CD4-positive, alpha-beta T cell treated with Interleukin-12 subunit alpha and Interleukin-12 subunit beta, for 1 hour (primary cell): ENCODE measurements at places on chromosomes 7 and 10.
A peak's percentile ranks its signal among the peaks of the same experiment; 100 is the strongest.

DNA sequence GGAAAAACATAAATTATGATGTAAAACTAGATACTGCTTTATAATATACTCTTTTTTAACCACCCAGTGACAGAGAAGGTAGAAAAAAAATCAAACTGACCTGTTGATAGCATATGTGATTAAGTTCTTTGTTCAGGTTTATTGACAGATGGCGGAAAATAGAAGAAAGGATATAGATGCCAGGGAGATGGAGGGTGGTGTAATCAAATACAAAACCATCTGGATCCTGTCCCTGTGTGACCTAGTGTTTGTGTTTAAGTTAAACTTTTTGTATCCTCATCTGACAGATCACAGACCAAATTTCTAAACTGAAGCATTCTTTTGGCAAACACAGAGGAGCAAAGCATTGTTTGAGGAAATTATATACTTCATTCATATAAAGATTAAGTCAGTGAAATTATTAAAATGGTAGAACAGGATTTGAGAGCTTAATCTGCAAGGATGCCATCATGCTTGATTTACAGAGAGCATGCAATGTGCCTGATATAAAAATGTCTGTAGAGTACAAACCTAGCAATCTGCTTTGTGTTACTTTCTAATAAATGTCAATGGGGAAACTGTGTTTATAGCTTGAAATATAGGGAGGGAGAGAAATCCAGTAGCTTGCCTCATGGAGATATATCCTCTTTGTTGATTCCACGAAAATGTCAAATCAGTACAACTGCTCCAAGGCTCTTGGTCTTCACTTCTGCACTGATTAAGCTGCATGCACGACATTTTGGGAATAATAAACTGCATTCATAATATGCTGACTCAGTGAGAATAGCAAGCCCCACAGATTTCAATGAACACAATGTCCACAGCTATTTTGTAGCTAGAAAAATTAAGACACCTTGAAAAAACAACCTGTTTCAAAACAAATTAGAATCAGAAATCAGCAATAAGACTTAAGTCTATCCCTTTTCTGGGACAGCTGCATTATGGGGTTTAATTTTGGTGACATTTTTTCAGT, 39.0 kb downstream of the SEM1 start:
- no peak for DNase-seq

- DNase-seq: no peak
Measured at GRCh38 chr10:26621889-26622711, 75.4 kb upstream of the PDSS1 start.

GRCh38 chr10:58531084-58531695, 18.5 kb downstream of the BICC1 start:
- peak; percentile 49 for DNase-seq

DNA sequence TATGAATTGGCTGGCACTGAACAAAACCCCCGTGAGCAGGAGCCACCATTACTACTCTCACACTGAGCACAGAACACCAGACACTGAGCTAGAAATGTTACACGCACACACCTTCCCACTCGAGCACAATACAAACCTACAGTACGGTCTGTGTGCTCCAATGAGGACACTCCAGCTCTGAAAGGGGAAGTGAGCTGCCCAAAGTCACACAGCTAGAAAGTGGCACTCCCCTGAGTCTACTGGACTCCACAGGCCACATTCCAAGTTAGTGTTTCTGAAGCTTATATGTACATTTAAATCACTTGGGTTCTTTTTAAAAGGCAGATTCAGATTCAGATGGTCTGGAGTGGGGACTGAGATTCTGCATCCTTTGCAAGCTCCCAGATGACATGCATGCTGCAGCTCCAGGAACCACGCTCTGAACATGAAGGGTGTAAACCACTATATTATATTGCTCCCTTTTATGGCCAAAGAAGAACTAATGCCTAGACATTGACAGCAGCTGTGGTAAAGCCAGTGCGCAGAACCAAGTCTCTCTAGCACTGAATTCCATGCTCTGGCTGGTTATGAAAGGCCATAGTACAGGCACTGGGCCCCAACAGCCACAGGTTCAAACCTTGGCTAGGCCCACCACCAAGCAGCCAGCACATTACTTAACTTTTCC, 77.1 kb downstream of the FRMPD2 start:
- no peak for DNase-seq

- no peak for DNase-seq
Measured at GRCh38 chr10:21479570-21480315, 45.7 kb downstream of the SKIDA1 start.

DNA sequence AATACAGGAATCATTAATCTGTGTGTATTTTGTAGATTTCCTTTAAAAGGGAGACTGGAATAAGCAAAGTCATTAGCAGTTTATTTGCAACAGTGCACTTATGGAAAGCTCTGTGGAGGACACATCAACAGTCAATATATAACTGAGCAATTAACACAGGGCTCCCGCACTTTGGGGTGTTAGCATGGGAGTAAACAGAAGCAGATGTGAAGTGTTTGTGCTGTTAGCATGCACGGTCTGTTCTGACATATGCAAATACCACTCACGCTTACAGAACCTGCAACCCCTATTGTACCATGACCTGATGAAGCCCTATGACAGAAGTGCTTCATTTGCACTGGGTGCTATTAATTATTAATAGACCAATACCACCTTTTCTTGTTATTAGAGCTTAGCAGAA, 118.9 kb downstream of the PPP1R3A start:
- no peak for DNase-seq

GRCh38 chr7:15977663-15978062, 291.2 kb upstream of the MEOX2 start:
- DNase-seq: no peak

DNA sequence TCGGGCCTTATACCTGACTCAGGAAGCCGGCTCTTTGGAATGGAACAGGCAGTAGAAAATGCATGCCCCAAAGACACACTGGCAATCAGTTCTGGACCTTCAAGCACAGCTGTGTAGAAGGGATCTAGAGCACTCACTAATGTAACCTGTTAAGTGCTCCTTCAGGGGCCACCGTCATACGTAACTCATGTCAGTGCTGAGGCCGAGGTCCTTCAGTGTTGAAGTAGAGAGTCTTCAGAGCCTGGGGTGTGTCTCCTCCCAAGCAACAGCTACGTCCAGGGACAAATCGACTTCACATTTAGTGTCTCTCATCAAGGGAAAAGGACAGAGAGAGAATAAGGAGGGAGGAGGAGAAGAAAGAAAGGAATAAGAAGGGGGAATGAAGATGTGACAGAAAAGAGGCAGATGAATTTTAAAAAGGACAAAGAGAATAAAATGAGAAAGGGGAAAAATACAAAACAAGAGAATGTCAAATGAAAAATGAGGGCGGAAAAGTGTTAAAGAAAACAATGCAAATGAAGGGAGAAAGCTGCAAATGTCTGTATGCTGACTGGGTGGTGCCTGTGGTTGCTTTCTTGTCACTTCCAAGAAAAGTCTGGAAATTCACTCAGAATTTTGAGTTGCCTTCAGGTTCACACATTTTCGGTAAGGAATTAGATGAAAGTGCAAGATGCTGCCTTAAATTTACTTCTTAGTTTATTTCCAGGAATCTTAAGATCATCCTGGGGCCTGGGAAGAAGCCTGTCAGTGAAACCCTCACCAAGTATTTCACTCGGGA, 989.4 kb downstream of the GRID1 start:
- no peak for DNase-seq

- DNase-seq: no peak
Measured at GRCh38 chr10:62079885-62080559, 178.5 kb downstream of the ARID5B start.
